ENCODE measurements at places on chromosomes 13 and 19. TPM values are rescaled to one million over a fixed set of nuclear protein-coding genes. Genes with fewer than 3 reads are reported as not detected.

PCDH9 gene
- 9.9 TPM for total RNA-seq

LRRC63 gene
- total RNA-seq: under 0.01 TPM

KLF5 gene
- 15.1 TPM for total RNA-seq

KIRREL2 gene
- total RNA-seq: under 0.01 TPM

CGB8 gene
- total RNA-seq: not detected

LIG1 gene
- total RNA-seq: 21.3 TPM

NOVA2 gene
- not detected for total RNA-seq

BRME1 gene
- 0.32 TPM for total RNA-seq

SLC1A6 gene
- total RNA-seq: not detected

All from fibroblast of villous mesenchyme (primary cell).